T-helper 17 cell (primary cell): ENCODE measurements at places on chromosomes 7 and 10.

- no peak for DNase-seq
Measured at GRCh38 chr7:89926701-89927100, 227.6 kb upstream of the STEAP1 start.

GRCh38 chr7:26036092-26036491, 115.9 kb upstream of the NFE2L3 start:
- DNase-seq: no peak

GRCh38 chr7:44921607-44922350, 36.4 kb upstream of the PURB start:
- peak; percentile 80 for DNase-seq

- no peak for DNase-seq
Measured at GRCh38 chr7:11642841-11643240, 189.2 kb downstream of the THSD7A start.

DNA sequence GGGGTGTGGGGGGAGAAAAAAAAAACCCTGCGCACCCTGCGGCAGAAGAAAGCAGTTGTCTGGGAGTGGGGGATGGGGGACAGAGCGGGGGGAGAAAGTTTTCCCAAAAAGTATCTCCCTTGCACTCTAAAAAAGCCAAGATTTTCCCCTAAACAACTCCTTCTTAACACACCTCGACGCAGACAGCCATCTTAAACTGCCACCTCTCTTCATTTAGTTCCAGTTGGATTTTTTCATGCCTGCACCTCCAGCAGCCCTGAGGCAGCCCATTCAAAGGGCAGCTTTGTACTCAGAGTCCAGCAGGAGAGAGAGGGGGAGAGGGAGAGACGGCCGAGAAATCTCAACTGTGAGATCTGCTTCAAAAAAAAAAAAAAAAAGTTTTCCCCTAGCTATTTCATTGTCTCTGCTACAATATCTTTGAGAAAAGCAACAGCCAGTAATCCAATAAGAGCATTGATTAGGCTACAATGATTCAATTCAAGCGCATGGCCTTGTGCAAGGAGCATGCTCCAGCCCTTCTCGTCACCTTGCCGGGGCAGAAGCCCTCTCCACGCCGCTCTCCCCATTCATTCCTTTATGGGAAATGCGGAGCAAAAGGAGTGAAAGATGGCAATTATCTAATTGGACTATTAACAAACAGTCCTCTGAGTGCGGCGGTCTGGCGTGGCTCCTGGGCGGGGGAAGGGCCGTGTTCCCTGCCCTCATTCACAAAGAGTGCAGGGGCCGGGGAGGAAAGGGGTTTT, 939 bp upstream of the VAX1 start:
- no peak for DNase-seq

DNA sequence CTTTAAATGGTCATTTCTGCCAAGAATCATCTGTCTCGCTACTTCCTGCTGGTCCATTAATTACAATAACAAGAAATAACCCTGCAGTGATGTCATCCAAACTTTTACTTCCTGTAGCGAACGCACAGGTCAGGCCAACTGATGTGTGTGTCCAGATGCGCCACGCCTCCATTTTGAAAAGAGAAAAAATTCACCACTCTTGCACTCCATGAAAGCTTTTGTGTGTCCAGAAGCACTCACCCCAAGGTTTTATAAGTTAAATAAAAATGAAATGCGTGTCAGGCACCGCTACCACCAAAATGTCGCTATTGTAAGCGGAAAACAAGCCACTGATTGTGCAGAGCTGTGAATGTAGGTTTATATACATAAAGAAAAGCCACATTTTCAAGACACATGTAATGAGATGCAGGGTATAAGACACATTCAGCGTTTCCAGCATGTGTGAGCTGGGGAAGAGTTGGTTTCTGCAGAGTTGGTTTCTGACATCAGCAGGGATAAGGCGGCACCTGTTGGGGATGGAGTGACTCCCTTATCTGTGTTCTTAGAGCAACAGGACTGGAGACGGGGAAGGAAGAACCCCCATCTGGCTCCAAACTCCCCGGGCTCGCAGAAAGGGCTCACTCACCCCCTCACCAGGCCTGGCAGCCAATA, 83.3 kb downstream of the CTBP2 start:
- DNase-seq: no peak

DNA sequence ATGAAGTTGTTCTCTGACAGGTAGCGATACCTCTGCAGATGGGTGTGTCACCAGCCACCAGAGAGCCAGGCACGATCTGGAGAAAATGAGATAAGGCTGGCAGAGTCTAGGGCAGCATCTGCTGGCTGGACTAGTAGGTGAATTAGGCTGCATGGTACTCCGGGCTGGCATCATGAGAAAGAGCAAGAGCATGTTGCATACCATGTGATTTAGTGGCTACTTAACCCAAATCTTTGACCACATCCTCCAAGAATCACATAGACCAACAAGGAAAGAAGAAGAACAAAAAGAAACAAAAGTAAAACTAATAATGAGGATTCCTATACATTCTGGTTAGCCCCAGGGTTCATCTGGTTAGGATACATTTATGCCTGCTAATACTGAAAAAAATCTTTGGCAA, 23.4 kb upstream of the FAM170B start:
- DNase-seq: no peak

DNA sequence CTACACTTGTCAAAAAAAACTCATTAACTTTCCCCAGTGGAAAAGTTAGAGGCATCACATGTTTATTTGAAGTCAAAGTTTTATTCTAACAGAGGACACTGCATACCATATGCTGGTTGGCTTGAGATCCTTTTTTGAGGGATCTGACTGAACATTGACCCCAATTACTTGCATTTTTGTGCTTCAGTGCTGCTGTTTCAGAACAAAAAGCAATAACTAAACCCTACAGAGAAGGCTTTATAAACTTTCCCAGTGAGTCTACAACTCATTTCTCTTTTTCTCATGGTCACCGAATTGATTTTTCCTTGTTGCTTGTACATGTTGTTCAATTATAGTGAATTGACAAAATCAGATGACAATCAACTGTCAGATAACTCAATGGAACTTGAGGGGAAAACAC, 69.3 kb upstream of the PHYHIPL start:
- DNase-seq: no peak

DNA sequence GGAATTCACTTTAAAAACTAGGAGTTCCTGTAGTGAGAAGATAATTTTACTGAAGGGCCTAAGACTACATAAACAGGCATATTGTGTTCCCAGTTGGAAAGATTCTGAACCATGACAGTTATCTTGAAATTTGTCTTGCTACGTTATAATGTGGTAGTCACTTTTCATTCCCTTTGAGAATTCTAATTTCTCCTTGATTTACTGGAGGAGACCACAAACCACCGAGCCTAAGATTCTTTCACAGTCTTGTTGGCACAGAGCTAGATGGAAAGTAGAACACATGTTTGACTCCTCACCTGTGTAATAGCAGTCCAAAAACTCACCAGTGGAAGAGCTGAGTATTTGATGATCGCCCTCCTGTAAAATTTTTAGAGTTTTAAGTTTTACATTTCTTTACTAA, 4.9 kb downstream of the ARMC10 start:
- DNase-seq: no peak

GRCh38 chr10:49176310-49177268, 11.6 kb downstream of the TMEM273 start:
- DNase-seq: no peak

DNA sequence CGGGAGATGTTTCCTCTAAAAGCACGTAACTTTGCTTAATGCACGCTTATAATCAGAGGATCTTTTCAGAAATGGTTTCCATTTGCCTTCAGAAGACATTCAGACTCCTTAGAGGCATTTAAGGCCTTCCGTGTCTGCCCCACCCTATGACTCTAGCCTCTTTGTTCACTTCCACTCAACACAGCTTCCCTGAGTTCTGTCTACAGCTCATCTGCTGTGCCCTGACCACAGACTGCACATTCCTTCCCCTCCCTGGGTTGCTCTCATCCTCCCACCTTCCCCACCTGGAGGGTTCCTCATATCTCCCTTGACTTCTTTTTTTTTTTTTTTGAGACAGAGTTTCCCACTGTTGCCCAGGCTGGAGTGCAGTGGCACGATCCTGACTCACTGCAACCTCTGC, 16.6 kb downstream of the FBH1 start:
- no peak for DNase-seq

DNA sequence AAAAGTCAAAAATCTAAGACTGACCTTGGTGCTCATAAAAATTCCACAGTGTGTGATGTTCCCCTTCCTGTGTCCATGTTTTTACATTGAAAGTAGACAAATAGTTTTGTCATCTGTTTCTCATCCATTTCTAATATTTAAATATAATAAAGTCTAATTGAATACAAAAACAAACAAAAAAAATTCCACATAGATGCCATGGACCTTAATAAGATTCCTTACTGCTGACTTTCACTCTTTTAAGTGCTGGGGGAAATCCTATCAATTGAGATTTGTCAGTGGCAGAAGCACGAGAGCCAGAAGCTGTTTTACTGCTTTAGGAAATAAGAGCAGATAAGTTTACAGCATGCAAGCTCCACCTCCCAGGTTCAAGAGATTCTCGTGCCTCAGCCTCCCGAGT, 310.0 kb downstream of the ABCA13 start:
- DNase-seq: no peak

DNA sequence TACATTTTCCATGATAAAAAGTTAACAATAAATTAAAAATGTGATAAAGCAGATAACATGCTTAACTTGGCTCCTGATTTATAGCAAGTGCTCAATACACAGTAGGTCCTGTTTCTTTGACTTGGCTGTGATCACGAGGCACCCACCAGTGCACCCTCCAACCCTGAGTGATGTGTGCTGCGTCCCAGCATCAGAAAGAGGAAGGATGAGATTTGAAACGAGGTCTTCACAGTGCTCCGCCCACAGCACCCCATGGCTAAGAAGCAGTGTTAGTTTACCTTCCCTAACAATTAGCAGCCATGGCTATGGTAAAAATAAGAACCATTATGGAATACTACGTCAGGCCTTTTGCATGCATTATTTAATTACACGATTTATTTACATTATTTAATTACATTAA, 292.0 kb upstream of the ZMIZ1 start:
- DNase-seq: no peak

DNA sequence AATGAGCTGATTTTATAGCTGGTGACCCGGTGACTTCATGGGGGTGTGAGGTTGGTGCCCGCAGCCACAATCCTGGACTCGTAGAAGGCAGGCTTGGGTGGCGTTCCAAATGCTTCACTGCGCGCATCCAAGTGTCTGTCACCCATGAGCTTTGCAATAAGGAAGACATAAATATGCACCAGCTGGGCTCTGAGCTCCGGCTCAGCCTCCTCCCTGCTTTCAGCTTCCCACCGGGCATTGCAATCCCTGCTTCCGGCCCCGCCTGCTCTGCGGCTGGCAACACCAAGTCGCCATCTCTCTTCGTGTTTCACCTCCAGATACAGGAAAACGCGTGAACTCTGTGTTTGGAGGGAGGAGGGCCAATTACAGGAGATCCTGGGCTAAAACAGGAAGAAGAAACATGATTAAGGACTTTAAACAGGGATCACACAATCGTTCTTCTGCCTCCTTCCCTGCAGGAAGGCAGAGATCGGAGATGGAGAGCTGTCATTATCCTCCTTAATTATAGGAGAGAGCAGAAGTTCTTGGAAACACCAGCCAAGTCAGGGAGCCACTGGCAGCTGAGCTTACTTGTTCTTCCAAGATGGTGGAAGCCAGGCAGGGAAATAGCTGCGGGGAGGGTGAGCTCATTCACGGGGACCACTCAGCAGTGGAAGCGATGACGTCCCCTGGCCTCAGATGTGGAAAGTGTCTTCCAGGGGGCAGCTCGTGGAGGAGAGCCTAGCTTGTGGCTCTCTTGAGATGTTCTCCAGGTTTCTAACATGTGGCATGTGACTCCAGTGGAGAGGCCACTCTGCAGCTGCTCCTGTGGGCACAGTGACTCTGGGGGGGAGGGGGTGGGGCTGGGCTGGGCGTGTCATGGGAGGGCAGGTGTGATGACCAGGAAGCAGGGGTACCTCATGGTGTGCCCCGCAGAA, 134.9 kb downstream of the CAMK1D start:
- DNase-seq: no peak

DNA sequence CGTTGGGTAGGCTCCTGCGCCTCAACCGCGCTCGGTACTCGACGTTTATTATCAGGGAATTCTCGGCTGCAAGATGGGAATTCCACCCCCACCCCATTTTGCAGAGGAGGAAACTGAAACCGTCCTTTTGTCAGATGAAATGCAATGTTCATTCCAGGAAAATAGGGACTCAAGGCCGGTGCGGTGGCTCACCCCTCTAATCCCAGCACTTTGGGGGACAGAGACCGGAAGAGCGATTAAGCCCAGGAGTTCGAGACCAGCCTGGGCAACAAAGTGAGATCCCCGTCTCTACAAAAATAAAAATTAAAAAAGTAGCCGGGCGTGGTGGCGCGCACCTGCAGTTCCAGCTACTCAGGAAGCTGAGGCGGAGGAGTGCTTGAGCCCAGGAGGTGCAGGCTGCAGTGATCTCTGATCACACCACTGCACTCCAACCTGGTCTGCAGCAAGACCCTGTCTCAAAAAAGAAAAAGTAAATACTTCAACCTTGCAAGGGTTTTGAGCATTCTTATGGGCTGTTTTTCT, 720 bp upstream of the RFC2 start:
- DNase-seq: no peak

DNA sequence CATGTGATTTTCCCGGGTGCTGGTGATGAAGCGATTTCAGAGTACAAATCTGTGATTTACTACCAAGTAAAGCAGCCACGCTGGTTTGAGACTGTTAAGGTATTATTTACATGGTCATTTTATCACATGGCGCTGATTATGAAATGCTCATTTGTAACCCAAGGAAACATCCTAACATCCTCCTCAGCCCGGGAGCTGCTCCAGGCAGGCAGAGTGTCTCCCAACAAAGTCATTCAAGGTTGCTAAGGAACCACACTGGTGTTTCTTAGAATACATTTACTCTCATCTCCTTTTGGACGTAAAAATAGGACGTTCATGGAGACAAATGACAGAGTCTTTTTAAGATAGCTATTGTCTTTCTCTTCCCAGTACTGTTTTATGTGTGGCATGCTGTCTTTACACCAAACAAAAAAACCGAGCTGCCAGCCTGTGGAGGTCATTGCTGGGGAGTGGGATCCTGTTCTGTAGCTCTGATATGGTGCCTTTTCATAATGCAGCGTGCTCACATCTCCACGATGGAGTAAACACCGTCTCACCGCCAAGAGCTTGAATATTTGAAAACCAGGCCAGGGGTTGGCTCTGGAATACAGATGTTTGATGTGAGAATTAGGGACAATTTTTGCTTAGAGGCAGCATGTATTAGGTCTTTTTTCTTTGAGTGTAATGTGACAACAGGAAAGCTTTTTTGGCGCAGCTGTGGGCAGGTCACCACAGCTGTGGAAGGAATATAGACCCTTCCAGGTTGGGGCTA, 119.6 kb downstream of the DOCK1 start:
- DNase-seq: no peak

DNA sequence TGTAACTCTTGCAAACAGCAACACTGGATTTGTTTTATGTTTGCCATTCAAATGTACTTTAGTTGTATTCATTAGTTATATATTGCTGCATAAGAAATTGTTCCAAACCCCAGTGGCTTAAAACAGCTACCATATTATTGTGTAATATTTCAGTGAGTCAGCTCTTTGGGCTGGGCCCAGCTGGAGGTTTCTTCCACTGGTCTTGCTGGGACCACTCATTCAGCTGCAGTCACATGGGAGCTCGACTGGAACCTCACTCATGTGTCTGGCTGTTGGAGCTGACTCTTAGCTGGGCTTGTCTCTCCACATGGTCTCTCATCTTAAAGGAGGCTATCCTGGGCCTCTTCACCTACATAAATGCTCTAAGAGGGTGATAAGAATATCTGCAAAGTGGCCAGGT, 23.2 kb upstream of the PIP4K2A start:
- DNase-seq: no peak

GRCh38 chr10:27771231-27771630, 25.6 kb upstream of the MKX start:
- no peak for DNase-seq

- no peak for DNase-seq
Measured at GRCh38 chr7:55427800-55428199, 62.7 kb downstream of the LANCL2 start.
